ENCODE measurements at places on chromosomes 7 and 10.

GRCh38 chr10:61279400-61279799 is 173.8 kb downstream of the TMEM26 start:
- no peak for DNase-seq

DNA sequence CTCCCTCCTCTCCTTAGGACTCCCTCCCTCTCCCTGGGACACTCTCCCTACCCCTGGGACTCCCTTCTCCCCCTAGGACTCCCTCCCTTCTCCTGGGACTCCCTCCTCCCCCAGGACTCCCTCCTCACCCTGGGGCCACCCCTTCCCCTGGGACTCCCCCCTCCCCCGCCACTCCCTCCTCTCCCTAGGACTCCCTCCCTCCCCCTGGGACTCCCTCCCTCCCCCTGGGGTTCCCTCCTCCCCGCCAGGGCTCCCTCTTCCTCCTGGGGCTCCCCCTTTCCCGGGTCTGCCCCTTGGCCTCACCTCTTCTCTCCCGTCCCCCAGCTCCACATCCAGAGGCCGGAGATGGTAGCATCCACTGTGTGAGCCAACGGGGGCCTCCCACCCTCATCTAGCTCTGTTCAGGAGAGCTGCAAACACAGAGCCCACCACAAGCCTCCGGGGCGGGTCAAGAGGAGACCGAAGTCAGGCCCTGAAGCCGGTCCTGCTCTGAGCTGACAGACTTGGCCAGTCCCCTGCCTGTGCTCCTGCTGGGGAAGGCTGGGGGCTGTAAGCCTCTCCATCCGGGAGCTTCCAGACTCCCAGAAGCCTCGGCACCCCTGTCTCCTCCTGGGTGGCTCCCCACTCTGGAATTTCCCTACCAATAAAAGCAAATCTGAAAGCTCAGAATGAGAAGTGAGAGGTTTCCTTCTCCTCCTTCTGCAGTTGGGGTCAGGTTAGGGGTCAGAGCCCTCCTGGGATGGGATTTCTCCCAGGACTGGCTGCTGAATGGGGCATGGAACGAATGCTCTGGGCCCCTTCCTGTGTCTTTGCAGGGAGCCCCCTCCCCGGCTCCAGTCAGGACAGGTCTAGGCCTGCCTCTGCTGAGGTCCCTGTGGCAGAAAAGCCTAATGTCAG is 1.4 kb upstream of the MUC17 start:
- no peak for DNase-seq

- no peak for DNase-seq
Observed at GRCh38 chr10:112832959-112833358, 117.1 kb upstream of the TCF7L2 start.

- DNase-seq, result no peak
Observed at GRCh38 chr10:110643035-110643652, 992 bp upstream of the RBM20 start.

DNA sequence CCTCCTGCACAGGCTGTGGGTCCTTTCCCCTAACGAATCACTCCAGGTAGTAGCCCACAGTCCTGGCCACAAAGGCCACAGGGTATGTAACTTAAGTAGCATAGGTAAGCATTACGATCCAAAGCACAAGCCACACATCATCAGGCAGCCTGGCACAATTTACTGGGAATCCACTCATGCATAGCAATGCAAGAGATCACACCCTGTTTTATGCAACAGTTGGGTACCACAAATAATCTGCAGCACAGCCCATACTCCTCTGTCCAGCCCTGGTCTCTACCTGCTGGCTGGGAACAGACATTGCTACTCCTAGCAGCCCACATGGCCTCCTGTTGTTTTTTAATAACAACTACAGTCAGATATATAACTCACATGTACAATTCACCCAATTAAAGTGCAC is 34.3 kb downstream of the SRPK2 start:
- no peak for DNase-seq

DNA sequence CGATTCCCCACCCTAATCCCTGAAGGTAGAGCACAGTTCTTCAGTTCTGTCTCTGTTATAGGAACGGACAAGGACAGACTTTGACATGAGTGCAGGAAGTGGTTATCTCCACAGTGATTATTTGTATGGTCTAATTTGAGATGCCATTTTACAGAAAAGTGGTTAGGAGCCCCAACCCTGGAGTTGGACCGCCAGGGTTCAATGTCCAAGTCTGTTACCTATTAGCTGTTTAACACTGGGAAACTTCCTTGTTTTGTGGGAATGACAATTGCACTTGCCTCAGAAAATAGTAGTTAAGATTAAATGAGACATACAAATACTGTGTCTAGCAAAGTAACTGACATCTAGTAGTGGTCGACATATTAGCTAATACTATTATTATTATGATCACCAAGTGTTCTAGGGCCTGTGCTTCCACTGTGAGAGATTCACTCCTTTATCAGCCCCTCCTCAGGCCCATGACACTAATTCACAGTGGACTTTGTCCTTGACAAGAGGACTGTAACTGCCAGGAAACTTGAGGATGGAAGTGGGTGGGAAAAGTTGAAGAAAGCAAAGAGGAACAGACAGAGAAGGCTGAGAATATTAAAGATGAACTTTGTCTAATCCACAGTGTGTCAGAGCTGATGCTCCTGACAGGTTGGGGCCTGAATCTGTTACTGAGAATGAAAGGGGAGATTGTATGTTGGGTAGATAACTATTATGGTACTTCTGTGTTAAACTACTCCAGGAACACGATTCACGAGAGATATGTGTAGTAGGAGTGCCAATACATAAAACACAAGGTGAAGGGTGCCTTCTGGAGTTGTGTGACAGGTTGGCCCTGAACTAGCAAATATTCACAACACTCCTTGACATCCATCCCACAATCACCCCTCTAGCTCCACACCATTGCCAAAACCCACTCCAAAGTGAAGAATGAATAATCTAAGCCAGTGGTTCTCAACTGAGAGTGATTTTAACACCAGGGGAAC is 66.4 kb downstream of the TAC1 start:
- no peak for DNase-seq

- DNase-seq, result no peak
Observed at GRCh38 chr7:133958822-133959221, 168.3 kb upstream of the LRGUK start.

GRCh38 chr10:125014086-125014830 is 72.3 kb downstream of the ZRANB1 start:
- no peak for DNase-seq

DNA sequence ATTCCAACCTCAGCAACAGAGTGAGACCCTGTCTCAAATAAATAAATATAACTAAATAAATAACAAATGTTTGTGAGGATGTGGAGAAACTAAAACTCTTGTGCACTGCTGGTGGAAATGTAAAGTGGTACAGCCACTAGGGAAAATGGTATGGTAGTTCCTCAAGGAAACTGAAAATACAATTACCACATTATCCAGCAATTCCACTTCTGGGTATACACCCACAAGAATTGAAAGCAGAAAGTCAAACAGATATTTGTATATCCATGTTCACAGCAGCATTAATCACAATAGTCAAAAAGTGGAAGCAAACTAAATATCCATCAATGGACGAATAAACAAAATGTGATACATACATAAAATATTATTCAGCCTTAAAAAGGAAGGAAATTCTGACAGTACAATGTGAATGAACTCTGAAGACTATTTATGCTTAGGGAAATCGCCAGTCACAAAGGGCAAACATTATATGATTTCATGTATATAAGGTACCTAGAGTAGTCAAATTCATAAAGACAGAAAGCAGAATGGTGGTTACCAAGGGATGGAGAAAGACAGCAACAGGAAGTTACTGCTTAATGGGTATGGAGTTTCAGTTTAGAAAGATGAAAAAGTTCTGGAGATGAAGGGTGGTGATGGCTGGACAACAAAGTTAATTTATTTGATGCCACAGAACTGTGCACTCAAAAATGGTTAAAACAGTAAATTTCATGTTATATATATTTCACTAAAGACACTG is 9.8 kb downstream of the ARHGAP12 start:
- DNase-seq, result no peak

DNA sequence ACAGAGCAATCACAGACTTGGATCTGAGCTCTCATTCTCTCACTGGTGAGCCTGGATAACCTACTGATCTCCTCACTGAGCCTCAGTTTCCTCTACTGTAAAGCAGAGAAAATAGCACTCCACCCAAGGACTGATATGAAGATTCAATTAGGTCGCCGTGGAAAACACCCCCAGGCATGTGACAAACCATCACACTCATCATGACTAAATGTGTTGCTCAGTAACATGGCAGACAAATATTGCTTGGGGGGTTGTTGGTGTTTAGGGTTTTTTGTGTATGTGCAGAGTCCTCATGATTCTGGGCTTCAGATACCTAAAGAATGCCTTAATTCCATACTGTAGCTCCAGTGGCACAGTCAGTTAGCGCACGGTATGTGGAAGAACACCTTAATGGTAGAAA is 122.1 kb upstream of the TCF7L2 start:
- DNase-seq, result no peak

DNA sequence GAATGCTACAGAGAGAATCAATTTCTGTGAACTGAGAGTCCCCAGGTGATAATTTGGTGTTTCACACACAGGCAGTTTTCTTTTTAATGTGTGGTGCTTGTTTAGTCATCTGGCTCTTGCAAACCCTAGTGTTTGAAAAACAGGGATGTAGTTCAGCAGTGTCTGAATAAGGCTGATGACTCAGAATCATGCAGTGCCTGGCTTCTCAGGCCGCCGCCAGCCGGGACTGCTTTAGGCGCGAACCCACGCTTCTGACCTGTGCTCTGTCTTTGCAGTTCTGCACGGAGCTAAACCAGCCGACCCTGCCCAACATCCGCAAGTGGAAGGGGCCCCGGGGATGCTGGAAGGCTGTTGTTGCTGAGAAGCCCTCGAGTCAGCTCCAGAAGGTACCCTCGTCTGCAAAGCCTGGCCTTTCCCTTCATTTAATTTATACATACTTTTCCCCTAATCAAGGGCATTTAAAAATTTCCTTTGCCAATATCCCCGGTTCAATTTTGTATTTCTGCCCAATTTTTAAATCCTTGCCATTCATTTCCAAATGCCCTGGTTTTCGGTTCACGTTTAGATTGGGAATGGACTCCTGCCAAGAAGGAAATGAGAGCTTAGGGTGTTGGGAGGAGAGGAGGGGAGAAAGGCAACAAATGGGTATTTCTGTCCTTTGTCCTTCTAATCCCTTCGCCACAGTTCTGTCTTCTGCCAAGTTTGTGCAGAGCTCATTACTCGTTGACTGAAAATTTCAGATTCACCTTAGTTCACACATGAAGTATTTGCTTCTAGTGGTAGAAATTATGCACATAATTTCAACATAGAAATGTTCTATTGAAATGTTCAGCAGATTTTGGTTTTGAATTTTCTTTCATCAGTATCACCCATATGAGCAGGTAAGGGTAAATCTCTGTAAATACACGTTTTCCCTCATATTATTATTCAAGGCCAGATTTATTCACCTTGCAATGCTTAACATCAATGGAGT is 108.5 kb upstream of the ANLN start:
- no peak for DNase-seq

GRCh38 chr7:39754326-39755120 is 131.2 kb downstream of the RALA start:
- no peak for DNase-seq

- no peak for DNase-seq
Observed at GRCh38 chr10:19970256-19970655, 154.0 kb downstream of the PLXDC2 start.

- no peak for DNase-seq
Observed at GRCh38 chr10:50417886-50418830, 166.8 kb upstream of the ASAH2 start.

GRCh38 chr10:22816298-22816653 is 101.9 kb upstream of the PIP4K2A start:
- DNase-seq, result no peak

DNA sequence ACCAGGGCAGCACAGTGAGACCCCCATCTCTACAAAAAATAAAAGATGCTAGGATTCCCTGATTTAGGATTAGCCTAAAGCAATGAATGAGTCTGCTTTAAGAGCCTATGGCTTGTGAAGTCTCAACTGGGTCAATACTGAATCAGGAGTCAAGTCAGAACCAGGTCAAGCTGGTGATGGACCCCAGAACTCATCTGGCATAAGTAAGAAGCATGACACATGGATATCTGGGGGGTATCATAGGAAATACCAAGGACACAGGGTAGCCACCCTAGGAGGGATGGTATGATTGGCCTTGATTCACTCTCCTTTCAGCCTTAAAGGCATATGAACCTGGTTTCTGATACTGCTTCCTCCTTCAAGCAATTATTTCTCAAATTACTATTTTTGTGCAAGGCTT is 78.4 kb upstream of the FAM133B start:
- no peak for DNase-seq

- DNase-seq, result no peak
Observed at GRCh38 chr7:106737202-106737562, 76.2 kb upstream of the CCDC71L start.

DNA sequence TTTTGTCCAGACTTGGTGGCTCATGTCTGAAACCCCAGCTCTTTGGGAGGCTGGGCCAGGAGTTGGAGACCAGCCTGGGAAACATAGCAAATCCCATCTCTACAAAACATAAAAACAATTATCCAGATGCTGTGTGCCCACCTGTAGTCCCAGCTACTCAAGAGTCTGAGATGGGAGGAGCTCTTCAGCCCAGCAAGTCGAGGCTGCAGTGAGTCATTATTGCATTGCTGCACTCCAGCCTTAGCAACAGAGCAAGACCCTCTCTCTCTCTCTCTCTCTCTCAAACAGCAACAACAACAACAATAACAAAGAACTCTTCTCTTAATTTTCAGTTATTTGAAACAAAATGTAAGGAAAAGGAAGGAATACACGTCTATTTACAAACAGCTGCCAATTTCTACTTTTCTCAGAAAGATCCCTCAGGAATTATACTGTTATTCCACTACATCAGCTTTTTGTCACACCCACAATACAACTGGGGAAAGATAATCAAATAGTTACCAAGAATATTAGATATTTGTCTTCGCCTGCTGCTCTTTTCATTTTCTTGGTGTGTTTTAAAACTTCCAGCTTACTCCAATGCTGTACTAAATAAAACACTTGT is 5.1 kb upstream of the TSPAN12 start:
- no peak for DNase-seq

- no peak for DNase-seq
Observed at GRCh38 chr10:28400176-28400575, 97.3 kb upstream of the MPP7 start.

GRCh38 chr7:49187543-49188268 is 263.4 kb downstream of the CDC14C start:
- no peak for DNase-seq

DNA sequence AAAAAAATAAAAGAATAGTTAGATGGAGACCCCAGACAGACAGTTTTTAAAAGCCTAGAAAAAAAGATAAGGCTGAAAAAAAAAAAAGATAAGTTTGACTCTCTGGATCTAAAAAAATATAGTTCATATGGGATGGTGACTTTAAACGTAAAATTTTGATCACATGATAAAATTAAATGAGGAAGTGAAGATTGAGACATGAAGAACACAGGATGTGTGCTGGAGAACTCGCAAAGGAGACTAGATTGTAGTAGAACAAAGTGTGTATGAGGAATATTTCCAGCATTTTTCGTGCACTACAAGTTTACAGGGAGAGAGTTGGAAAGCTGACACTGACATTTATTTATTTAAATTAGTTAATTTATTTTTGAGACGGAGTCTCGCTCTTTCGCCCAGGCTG is 286.4 kb downstream of the PRPF18 start:
- no peak for DNase-seq
